ELF-1 (cell line): ENCODE measurements at places on chromosomes 2 and 18.

GRCh38 chr2:170714381-170715061 is 616 bp upstream of the SP5 start:
- DNase-seq: no peak

- no peak for DNase-seq
Measured at GRCh38 chr18:32048507-32049091, 30.0 kb downstream of the RNF125 start.

GRCh38 chr18:42614619-42615293 is 500.7 kb downstream of the RIT2 start:
- peak; percentile 3 for DNase-seq

DNA sequence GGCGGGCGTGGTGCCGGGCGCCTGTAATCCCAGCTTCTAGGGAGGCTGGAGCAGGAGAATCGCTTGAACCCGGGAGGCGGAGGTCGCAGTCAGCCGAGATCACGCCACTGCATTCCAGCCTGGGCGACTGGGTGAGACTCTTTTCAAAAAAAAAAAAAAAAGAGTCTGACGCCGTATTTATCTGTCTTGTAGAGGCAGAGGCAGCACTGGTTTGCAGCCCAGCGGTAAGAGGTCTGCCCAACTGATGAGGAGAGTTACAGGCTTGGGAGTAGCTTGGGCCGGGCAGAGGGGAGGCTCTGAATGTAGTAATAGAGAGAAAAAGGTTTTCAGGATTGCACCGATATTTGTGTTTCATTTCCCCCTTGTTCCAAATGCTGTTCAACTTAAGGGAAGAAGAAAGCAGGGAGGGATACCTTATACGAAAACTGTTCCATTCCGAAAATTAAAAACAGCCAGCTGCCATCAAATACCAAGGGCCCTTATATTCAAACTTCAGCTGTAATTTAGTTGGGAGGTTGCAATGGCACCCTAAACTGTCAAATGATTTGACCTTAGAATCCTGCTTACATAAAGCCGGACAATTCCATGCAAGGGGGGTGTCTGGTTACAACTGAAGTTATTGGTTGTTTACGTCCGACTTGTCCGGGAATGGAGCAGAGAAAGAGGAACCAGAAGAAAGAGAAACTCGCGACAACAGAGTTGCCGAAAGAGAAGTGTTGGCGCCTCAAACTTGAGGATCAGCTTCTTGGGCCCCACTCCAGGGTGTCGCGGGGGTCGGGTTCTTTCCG is 9.2 kb upstream of the SP9 start:
- peak; percentile 69 for DNase-seq

- DNase-seq: peak; percentile 34
Measured at GRCh38 chr2:233448220-233448559, 93.9 kb downstream of the DGKD start.
